ENCODE measurements at places on chromosomes 1 and 21. TPM values are rescaled to one million over a fixed set of nuclear protein-coding genes. Genes with fewer than 3 reads are reported as not detected.

GRCh38 chr1:230113593-230114236 lies 46.7 kb downstream of the GALNT2 start:
- DNase-seq: no peak

GRCh38 chr1:97160818-97161217 lies 439.2 kb downstream of the PTBP2 start:
- no peak for DNase-seq

The KRTAP19-3 gene
- not detected for total RNA-seq

The TMEM183A gene
- 201 TPM for total RNA-seq

The CFHR4 gene
- not detected for total RNA-seq

DNA sequence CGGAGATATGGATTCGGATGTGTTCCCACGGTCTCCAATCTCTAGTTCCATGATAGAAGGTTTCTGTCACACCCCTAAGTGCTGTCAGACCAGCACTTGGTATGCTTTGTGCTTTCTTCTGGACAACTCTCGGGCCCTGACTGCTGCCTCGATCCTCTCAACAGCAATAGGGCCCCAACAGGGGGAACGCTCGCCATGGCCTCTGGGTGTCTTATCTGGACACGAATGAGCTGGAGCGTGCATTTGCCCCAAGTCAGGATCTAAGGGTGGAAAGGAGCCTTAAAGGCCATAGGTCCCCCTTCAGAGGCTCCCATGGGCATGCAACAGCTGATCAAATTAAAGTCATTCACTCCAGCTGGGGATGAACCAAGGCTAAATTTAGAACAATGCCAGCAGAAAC lies 76.8 kb downstream of the TCP10L start:
- DNase-seq: no peak

The FGR gene
- 1.4 TPM for total RNA-seq

DNA sequence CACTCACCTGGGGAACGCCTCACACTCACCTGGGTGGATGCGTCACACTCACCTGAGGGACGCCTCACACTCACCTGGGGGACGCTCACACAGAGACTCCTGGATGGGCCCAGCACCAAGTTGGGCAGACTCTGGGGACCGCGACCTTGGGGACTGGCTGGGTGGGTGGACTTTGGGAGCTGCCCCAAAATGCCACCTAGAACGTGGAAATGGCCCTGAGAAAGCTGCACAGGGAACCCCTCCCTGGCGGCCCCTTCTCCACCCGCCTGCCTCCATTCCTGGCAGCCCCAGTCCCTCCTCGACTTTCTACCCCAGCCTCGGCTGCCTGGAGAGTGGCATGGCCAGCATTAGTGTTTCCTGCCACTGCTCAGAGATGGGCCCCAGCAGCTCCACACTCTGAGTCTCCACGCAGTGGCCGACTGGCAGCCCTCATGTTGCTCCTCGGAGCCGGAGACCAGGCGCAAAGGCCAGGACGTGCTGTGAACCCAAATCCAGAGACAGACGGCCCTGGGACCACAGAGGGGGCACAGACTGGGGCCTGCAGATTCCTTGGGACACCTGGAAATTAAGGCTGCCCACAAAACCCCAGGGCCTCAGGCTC lies 46.5 kb upstream of the ACTRT2 start:
- no peak for DNase-seq

DNA sequence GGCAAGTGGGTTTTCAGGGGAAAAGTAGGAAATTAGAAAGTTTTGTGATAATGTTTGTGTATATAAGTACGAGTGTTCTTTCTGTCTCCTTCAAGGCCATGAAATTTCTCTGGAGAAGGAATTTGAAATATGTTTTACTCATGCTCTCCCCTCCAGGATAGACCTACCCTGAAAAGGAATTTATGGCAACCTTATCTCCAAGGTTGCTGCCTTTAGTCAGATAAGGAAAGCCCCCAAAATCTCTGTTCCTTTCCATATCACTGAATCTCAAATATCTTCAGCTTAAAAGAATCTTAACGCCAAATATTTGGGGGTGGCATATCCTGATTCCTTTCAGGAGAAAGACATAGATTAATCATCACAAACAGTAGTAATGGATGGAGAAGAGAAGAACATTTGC lies 499 bp upstream of the C4BPB start:
- DNase-seq: no peak

DNA sequence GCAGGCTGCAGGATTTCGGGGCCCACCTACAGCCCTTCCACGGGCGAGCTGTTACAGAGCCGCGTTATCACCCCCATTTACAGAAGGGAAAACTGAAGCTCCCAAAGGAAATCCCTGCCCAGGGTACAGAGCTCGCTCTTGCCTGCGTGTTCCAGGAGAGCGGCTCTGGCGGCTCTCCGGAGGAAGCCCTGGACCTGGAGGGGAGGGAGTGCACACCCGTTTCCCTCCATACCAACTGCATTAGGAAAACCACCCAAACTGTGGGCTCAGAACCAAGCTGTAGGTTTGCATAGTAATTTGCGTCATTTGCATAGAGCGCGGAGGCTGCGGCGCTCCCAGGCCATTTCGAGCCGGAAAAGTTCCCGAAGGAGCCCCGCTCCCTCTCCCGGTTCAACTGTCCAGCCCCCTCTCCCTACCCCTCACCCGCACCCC lies 24.7 kb upstream of the ADGRB2 start:
- no peak for DNase-seq

GRCh38 chr1:32984455-32985171 lies 20.0 kb upstream of the RNF19B start:
- peak; percentile 22 for DNase-seq

DNA sequence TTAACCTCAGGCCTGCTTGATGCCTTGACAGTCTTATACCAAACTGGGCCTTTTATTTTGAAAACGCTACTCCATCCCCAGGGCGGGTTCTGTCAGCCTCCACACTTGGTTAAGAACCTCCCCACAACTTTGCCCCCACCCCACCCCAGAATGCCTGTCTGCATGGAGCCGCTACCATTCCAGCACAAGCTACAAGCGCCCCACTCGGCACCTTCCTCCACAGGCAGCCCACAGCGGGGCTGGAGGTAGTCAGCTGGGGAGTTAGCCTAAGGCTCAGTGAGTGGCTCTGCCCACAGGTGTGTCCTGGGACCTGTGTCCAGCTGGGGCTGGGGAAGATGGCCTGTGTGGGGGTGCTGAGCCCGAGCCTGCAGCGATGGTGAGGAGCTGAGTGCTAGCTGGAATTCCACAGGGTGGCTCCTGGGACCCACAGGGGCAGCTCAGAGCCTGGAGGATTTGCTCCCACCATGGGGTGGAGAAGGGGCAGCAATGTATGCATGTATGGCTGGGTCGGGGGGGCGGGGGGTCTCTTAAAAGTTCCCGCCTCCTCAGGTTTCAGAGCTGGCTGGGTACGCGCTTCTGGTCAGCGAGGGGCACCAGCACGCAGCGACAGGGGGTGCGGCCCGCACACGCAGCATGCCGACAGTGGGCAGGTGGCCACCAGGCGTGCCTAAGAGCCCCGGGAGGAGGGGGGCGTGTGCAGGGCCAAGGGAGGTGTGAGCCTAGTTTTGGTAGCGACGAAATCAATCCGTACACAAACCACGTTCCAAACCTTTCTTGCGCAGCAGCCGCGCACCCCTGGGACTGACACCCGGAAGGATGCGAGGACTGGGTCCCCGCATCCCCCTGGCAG lies 917 bp downstream of the ETNK2 start:
- DNase-seq: peak; percentile 19
